Cortex of kidney (tissue), 1 donor: ENCODE measurements at places on chromosomes 1 and 21.

- DNase-seq = no peak
These were observed 10.9 kb downstream of the ADAMTS1 start for GRCh38 chr21:26834181-26834905.

- no peak for DNase-seq
These were observed 59.5 kb downstream of the ZBTB17 start for GRCh38 chr1:15916417-15916816.

DNA sequence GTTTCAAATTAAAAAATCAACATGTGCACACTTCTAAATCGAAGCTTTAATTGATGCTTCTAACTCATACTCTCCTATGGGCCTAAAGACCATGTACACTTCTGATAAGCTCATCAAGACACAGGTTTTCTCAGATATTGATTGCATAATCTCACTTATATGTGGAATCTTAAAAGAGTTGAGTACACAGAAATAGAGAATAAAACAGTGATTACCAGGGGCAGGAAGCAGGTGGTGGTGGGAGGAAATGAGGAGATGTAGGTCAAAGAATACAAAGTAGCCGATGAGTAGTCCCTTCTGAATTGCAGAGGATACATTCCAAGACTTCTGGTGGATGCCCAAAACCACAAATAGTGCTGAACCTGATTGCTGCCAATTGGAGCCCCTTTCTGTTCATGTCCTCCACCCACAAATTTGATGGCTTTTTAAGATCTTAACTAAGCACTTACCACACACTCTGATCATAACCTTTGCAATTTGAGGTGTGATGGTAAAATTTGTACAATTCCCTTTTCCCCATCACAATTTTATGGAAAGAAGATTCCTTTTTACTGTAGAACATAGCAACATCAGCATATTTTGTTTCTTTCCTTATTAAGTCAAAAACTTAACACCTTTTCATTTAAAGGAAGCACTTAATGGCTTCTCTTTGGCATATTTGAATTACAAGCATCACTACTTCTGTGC is 3.3 kb upstream of the CD1B start:
- DNase-seq = no peak

DNA sequence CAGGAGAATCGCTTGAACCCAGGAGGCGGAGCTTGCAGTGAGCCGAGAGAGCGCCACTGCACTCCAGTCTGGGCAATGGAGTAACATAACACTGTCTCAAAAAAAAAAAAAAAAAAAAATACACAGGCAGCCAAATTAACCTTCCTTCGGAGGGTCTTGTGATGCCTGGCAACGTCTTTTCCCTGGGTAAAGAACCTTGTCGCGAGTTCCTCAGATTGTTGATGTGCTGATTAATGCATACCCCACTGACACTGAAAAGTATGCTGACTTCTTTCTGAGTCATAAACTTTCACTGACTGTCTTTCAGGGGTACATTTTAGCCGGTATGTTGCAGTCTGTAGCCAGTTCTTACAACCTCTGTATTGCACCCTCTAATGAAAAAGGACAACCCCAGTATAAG is 95.1 kb upstream of the SOD1 start:
- DNase-seq = no peak

GRCh38 chr21:43193088-43193650 is 24.4 kb downstream of the CRYAA start:
- no peak for DNase-seq

DNA sequence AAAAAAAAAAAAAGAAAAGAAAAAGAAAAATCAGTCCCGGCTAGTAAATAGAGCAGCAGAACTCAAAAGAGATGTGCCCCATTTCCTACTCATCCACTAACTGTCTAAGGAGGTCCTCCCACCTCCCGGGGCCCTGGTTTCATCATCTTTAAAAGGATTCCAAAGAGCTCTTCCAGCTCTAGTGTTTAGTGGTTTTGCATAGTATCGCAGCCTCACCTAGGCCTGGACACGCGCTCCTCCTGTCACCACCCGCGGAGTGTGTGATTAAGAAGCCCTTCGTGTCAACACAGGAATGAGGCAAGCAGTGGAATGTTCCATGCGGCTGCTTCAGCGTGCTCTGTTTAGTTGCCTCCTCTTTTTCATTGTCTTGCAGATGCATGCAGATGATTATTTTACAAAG is 49.0 kb downstream of the LBR start:
- DNase-seq = no peak

DNA sequence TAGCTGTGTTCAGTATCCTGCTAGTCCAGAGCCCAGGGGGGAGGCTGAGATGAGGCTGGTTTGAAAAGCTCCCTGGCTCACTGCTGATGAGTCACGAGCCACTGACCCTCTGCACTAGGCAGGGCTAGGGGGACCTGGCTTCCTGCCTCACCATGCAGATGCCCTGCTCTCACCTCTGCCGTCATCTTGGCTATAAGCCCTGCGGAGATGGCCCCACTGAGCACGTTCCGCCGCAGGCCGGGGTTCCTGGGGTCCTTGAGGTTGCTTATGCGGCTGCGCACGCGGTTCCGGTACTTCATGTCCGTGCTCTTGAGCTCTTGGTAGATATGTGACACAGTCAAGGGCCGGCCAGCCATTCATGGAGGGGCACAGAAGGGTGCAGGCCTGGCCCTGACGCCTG is 24.1 kb upstream of the ZNF436 start:
- no peak for DNase-seq

- DNase-seq = no peak
These were observed 102.5 kb upstream of the TARDBP start for GRCh38 chr1:10909697-10910680.

DNA sequence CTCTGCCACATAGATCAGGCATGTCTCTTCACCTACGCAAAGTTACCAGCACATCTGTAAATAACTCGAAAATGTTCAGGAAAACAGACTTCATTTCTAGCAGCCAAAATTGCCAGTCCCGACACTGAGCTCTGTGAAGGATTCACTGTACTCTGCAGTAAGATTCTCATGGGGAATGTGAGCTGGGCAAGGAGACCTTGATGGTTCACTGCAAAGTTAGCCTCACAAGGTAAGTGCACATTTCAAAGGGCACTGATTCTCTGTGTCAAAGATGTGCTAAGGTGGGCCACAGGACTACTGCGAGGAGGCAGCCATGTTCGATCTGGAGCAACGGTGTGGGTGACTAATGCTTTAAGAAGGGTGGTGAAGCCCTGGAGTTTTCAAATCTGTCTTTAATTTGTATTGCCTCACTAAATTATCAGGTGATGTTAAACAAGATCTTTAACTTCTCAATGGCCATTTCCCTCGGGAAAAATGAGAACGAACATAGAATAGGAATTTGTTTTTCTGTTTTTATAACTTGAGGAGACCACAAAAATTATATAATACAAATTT is 25.2 kb downstream of the STPG1 start:
- no peak for DNase-seq

DNA sequence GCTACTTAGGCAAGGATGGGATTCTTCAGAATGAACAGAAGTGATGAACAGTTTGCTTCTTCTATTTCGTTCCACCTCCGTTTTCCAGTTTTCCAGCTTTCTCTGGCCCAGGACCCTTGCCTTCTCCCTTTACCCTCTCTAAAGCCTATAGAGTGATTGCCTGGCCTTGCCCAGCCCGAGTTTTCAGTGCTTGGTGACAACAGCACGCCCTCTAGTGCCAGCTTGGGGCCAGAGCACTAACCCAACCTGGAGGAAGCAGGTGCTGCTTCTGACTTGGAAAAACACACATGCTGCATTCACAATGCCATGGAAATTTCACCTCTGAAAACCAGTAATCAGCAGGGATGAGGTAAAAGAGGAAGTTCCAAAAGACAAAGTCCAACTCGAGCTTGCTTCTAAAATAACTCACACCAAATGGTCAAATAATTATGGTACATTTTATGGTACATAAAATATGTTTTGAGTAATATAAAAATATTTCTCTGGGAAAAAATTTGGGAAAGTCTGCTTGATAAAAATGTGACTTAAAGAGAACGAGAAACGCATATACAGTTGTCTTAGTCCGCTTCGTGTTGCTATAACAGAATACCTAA is 26.1 kb downstream of the UBE2T start:
- DNase-seq = no peak

- DNase-seq = no peak
These were observed 57.6 kb downstream of the RIMS3 start for GRCh38 chr1:40607921-40608320.

DNA sequence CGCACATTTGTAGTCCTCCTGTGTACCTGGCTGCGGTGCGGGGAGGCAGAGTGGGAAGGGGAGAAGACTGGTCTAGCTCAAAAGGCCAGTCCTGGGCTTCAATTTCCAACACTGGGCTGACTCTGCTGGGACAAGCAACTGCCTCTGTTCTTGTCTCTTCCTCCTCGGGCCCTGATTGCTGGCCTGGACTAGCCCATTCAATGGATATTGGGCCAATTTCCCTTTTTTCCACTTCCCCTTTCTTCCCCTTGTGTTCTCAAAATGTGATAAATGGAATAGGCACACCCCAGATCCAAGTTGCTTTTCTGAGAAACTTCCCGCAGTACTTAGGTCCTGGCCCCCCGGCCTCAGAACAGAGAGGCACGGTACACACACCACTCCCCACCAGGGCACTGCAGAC is 48.2 kb downstream of the SPSB1 start:
- no peak for DNase-seq

- no peak for DNase-seq
These were observed 37.6 kb upstream of the GORAB start for GRCh38 chr1:170494369-170494768.

- DNase-seq = no peak
These were observed 99.2 kb upstream of the TNR start for GRCh38 chr1:175842550-175842949.

DNA sequence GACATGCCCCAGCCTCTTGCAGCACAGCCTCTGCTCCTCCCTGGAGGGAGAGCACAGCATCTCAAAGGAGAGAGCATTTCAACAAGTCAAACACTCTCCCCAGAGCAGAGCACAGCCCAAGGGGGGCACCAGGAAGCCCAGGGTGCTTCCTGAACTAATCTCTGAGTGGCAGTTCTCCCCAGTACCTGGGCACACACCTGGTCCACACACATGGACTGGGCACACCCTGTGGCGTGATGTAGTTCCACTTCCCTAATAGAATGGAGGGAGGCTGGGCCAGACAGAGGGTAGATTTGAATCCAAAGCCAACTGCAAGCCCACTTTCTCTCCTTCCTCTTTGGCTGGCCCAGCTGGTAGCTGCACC is 55.5 kb downstream of the CD46 start:
- no peak for DNase-seq

DNA sequence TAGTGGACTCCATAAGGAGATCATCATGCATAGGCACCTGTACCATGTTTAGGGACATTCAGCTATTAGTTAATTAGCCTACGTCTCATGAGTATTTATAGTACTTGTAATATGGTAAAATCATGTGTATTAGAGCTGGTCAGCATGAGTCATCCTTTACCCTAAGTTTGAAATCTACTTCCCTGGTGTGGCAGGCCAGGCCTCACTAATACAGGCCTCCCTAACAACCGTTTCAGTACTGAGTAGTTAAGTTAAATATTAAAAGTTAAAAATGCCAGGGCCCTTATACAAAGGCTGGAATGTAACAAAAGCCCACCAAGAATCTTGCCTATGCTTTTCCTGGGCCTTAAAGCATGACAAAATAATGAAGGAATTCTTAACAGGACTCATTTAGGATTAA is 356.3 kb upstream of the DPYD start:
- DNase-seq = no peak

DNA sequence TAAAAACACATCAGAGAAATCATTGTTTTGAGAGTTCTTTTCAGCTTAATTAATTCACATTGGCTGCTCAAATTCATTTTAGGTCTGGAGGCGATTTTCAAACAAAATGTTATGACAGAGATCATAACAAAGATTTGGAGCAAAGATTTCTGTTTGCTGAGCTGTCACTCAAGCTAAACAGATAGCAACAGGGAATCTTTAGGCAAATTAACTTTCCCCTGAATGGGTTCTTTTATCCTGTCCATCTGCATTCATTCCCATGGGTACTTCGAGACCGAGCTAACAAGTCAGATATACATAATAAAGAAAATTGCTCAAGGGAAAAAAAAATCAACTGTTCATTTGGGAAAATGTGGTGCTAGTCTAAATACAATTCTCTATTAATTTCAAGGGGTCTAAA is 30.2 kb upstream of the CA6 start:
- DNase-seq = no peak

GRCh38 chr1:1208713-1209433 is 2.5 kb upstream of the TNFRSF18 start:
- no peak for DNase-seq

GRCh38 chr1:57319165-57319564 is 104.7 kb downstream of the DAB1 start:
- no peak for DNase-seq

GRCh38 chr1:229563701-229564100 is 5.2 kb upstream of the ABCB10 start:
- DNase-seq = no peak

- DNase-seq = no peak
These were observed 84.9 kb downstream of the ITPKB start for GRCh38 chr1:226654046-226654667.

DNA sequence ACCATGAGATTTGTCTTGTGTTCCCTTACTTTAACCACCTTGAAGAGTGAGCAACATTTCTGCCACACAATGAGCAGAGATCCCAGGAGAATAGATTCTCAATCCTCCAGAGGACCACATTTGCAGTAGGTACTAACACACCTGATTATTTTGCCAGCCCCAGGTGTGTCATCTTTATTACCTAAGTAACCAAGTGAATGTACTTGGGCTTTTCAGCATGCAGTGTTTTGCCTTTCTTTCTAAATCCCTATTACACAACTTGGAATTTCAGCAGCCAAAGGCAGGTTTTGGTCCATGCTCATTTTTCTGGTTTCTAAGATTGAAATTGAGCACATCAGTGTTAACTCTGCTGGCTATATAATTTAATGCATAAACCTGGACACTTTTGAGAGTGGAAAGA is 43.2 kb upstream of the ST6GALNAC5 start:
- DNase-seq = no peak

- DNase-seq = no peak
These were observed 63.0 kb upstream of the RGS1 start for GRCh38 chr1:192512426-192513162.

GRCh38 chr1:212247179-212247721 is 38.0 kb upstream of the PPP2R5A start:
- no peak for DNase-seq

- DNase-seq = no peak
These were observed 4.7 kb upstream of the NDUFS5 start for GRCh38 chr1:39021426-39021825.

DNA sequence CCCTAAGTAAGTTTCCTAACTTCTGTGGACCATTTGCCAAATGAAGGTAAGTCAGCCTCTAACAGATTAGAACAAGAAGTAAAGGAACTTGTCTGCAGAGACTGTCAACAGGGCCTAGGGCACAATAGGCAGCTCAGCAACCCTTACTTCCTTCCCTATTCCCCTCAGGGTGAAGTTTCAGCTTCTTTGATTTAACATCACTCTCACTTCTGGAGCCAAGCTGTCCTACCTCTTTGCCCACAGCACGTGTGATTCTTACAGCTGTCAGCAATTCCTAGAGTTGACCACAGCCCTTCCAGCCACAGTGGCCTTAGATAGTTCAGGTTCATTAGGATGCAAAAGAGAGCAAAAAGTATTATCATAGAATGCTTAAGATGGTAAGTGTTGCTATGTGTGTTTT is 7.6 kb upstream of the EIF4G3 start:
- no peak for DNase-seq
